ACHN (cell line): ENCODE measurements at places on chromosomes 11 and 22.

DNA sequence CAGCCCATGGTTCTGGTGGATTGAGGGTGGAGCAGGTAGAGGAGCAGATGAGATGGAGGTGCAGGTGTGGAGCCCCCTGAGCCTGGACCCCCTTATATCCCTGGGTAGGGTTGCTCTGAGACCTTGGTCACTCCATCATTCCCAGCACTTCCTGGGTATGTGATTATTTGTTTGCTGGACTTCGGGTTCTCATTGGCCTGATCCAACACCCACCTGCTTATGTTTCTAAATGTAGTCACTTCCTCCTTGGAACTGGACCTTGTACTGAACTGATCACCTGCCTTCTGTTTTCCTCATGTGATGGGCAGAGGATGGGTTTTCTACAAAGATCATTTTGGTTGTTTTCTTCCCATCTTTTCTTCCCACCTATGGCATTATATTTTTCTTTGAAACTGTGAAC, at the start of gene KRTAP5-4:
Gene KRTAP5-4 (minus strand): TSS at position 53 of the 400 bp plus-strand sequence. CDS start 45 bp downstream, at position 8.
- no peak for DNase-seq

DNA sequence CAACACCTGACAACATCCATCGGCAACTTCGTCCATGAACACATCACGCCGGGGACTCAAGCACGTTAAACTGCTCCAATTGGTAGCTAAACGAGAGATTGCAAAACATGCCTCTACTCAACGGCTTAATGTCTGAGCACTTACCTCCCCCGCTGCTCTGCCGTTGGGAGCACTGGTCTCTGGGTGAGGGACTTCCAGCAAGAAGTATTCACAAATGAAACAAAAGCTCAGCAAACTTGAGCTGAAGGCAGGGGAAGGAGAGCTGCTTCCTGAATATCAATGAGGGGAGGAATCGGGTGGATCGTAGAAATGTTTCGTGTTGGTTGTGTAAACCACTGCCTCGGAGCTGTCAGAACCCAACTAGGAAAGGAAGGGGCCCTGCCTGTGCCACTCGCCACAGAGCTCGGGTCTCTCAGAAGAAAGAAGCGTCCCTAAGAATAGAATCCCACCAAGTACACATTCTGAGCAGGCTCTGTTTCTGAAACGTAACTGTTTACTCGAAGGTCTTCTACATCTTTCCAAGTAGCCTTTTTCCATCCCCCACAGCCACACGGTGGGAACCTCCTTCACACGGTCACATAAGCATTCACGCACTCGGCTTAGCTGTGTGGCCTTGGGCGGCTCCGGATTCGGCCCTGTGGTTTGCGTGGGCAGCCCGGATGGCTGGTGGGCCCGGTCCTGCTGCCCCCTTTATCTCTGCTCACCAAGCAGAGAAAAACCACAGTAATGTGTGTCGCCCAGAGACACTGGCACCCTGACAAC, at the start of gene MLC1:
Gene MLC1 (minus strand): TSS at position 216 of the 762 bp plus-strand sequence. CDS start 524 bp downstream, outside the sequence.
- DNase-seq: no peak

DNA sequence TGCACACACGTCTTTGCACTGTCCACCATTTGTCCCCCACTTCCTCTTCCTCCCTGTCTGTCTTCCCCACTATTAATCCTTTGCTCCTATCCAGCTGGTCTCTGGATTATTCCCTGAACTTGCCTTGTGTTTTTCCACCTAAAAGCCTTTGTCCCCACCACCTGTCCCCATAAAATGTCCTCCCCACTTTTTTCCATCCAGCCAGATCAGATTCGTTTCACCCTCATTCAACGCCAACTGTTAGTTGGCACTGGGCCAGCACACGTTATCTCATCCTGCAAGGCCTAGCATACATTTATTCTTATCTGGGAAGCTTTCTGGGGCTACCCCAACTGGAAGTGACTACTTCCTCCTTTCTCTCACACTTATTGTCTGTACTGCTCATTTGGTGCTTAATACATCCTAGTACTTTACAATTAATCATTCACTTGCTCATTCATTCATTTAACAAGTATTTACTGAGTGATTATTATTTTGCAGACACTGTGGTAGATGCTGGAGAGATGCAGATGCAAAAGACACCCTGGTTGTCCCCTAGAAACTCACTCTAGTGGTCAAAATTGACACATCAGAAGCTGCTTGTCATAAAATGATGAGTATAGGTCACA, 96.2 kb downstream of the RASSF10 start:
- DNase-seq: no peak

- DNase-seq: no peak
Observed at GRCh38 chr22:32103658-32104315, 55.3 kb downstream of the C22orf42 start.

DNA sequence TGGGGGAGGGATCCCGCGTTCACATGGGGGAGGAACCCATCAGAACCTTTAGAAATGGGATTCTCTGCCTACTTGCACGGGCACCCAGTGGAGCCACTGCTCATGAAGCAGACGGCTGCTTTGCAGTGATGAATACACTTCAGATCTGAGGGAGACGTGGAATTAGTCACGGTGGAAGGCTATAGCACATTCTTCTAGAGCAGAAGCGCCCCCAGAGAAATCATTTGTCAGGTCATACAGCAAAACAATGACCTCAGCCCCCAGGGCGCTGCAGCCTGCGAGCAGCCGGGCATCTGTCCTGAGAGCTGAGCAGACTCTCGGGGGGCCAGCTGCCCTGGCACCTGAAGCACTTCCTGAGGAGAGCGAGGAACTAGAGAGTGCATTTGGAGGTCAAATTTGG, 12.7 kb downstream of the TP53AIP1 start:
- DNase-seq: no peak

DNA sequence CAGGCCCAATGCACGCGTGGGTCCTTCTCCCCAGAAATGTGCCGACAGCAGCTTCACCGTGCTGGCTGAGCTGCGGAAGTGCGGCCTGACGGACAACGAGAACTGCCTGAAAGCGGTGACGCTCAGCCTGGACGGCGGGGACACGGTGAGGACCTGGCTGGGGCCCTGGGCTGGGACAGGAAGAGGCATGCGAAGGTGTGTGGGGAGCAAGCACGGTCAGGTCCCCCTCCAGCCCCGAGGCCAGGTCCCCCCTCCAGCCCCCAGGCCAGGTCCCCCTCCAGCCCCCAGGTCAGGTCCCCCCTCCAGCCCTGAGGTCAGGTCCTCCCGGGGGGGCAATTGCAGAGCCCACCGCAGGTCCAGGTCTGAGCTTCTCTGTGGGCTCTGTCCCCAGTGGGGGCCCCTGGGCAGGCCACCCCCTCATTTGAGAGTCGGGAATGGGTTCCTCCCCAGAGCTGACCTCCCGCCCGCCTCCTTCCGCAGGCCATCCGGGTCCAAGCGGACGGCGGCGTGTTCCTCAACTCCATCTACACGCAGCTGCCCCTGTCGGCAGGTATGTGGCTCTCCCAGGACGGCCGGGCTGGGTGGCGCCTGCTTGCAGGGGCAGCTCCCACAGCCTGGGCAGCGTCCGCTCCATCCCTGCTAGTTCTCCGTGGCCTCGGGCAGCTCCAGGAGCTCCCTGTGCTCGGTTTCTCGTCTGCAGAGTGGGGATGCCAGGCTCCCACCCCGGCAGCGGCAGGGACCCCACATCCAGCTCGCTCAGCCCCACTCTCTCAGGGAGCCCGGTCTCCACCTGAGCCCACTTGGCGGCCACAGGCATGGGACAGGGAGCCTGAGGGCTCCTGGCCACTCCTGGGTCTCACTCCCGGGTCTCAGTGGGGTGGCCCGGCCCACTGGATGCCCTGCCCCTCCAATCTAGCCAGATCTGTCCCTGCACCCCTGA, 7.9 kb downstream of the MUC5B start:
- DNase-seq: no peak

GRCh38 chr22:28268171-28268570, 349.1 kb upstream of the PITPNB start:
- no peak for DNase-seq

DNA sequence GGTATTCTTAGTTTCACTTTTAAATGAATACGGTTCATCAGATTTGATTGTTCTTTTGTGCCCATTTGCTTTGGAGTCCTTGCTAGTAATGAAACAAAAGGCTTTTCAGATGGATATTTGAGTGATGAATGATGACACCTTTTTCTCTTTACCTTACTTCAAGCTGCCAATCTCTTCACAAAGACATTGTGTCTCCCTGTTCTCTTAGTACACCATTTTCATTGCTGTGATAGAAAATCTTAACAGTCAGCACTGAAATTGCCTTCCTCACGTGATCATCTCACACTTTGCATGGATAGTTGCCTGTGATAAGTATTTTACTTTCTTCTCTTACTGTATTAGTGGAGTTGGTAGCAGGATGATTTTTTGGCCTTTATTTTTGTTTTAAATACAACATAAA, 396.6 kb downstream of the NELL1 start:
- DNase-seq: no peak

DNA sequence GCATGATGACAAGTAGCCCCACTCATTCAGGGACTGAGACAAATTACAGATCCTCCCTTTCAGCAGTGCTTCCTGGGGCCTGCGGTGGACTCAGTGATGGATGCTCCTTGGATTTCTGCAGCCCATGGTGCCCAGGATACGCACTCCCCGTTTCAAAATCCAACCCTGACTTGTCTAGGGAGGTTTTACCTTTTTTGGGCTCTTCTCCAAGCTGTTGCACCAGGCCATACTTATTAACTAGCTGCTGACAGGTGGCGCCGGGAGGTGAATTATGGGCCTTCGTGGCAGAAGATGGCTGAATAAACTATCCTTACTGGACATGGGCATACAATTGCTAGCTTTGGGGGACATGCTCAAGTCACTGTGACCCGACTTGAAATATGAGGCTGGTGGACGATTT, 324.3 kb upstream of the SYN3 start:
- no peak for DNase-seq

- DNase-seq: no peak
Observed at GRCh38 chr11:77206264-77207018, 78.4 kb downstream of the MYO7A start.

GRCh38 chr11:128497061-128497775, 90.1 kb downstream of the ETS1 start:
- DNase-seq: peak; percentile 89

DNA sequence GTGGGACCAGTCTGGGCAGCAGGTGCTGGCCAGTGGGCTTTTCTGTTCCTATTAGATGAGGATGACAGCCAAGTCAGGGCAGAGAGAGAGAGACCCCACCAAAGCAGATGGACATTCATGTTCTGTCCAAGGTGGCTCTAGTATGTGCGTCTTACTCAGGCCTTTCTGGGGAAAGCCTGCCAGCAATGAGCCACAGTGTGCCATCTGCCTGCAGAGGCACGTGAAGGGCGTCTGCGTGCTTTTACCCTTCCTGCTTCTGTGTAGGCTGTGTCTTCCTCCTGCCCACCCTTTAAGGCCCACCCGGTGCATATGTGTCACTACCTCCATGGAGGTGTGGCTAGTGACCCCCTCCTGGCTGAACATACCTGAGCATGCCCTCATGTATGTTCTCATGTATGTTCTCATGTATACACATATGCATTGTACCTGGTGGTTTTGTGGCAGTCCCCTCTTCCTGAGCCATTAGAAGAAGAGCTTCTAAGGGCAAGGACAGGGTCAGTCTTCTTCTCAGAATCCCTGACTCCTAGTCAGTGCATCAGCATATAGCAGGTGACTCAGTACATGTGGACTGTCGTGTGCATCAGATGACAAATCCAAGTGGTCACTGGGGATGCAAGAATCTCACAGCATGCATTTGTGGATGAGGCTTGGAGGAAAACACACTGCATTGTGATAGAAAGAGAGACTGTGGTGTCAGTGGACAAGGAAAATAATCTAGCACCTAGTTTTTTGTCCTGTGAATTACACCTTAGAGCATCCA, 90.4 kb upstream of the YWHAH start:
- DNase-seq: no peak

- DNase-seq: no peak
Observed at GRCh38 chr11:117057317-117057716, 40.9 kb downstream of the SIK3 start.

GRCh38 chr11:130177782-130178181, 18.2 kb downstream of the ST14 start:
- DNase-seq: no peak

DNA sequence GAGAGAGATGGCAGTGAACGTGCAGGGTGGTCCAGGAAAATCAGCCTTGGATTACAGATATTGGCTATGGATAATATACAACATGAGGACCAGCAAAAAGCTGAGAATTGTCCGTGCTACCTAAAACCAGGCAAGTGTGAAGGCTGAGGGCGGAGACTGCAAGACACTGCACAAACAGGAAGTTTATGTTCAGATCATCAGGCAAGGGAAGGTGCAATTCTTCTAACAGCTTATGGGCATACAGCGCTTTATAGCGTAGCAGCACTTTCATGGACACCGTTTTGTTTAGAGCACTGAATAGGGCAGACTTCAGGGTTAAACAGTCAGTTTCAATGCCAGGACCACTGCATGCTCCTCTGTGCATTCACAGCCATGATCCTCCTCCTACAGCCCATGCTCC, 93.1 kb upstream of the TMEM45B start:
- no peak for DNase-seq

DNA sequence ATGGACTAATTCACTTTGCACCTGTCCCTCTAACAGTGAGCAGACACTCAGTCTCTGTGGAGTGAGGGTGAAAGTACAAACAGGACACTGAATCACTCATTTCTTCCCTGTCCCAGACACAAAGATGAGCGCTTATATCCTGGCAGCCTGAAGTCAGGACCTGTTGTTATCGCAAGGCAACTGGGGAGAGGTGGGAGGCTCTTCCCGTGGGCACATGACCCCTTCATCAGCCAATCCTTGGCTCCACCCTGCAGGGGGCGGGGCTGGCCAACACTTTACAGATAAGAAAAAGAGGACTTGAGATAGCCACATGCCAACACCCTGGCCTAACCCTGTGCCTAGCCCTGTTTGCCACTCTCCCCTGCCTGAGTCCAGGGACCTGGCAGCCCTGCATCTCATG, 29.5 kb upstream of the TESMIN start:
- DNase-seq: no peak

- no peak for DNase-seq
Observed at GRCh38 chr11:14886513-14886912, 5.5 kb downstream of the CYP2R1 start.

- no peak for DNase-seq
Observed at GRCh38 chr22:35054064-35054463, 11.9 kb upstream of the ISX start.

GRCh38 chr22:31639436-31640039, 22.5 kb downstream of the PISD start:
- DNase-seq: no peak

- DNase-seq: no peak
Observed at GRCh38 chr11:82539669-82540068, 194.0 kb downstream of the FAM181B start.

- no peak for DNase-seq
Observed at GRCh38 chr11:2358754-2359442, 18.2 kb upstream of the CD81 start.

DNA sequence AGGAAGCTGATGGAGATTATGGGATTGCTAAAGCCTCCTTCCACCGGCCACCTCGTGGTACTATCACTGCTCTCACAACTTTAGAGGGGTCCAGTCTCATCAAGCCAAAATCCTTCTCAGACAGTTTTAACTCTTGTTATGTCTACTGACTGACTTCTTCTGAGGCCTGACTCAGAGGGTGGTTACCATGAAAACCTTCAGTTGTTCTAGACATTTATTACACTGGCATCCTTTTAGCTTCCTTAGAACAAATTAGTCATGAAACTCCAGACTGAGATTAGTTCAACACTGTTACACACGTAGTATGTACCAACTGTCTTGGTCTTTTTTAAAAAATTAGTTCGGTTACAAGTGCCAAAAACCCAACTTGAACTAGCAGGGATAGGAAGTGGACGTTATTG, 7.5 kb downstream of the DIXDC1 start:
- peak; percentile 82 for DNase-seq
